ENCODE measurements at places on chromosomes 6 and 20.

- DNase-seq: no peak
These were observed 2.2 kb downstream of the TM9SF4 start for GRCh38 chr20:32111753-32112152.

DNA sequence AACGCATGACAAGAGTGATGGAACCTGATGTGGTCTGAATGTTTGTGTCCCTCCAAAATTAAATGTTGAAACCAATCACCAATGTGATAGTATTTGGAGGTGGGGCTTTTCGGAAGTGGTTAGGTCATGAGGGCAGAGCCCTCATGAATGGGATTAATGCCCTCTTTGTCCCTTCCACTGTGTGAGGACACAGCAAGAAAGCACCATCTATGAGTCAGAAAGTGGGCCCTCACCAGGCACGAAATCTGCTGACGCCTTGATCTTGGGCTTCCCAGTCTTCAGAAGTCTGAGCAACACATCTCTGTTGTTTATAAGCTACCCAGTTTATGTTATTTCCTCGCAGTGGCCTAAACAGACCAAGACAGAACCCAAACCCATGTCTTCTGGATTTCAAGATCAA is 244.0 kb upstream of the JAG1 start:
- DNase-seq: no peak

DNA sequence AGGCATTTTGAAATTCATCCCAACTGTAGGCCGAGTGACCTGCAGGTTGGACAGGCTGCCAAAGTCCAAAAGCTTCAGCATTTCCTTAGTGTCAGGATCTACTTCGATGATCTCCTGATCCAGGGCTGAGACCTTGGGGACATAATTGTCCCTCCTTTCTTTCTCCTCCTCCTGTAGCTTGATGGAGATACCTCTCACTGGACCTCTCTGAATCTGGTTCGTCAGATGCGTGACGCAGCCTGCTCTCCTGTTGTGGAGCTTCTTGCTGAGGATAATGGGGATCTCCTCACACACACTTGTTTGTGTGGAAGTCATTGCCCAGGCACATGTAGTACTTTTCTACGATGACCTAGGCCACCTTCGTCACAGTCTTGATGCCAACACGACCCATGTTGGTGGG is 1.5 kb upstream of the MAS1L start:
- no peak for DNase-seq

DNA sequence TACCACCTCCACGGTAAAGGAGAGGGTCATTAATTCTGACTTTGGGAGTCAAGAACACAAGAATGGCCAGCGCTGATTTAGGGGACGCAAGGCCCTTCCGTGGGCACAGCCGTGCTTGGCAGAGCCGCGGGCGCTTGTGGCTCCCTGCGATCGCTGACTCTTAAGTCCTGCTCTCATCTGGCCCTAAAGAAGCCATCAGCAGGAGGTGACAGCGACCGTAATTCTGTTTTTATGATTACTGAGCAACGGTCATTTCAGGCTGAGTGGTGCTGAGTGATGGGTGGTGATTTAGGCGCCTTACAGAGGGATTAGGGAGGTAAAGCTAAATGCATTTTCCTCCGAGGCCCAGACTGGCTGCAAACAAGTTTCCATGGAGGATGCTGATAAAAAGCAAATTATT is 364.6 kb upstream of the SULF2 start:
- DNase-seq: no peak

DNA sequence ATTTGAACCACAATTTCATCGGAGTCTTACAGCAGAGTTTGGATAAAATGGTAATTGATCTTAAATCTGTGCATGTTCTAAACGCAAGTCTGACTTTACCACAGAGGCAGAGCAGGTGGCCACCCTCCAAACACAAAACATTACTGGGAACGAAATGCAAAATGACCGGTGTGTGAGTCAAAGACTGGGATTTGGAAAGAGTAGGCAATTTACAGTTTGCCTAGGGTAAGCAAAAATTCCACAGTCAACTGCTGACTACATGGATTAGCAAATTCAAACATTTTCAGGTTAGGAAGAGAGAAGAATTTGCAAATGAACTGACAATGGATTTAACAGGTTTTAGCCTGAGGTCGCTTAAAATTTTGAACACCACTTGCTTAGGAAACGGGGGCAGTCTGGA is 444.4 kb downstream of the HDGFL1 start:
- no peak for DNase-seq

GRCh38 chr6:45416700-45417099 is 39.0 kb upstream of the SUPT3H start:
- DNase-seq: no peak

Measured in GM12865 (cell line).